ENCODE measurements at places on chromosomes 4 and X. TPM values are rescaled to one million over a fixed set of nuclear protein-coding genes. Genes with fewer than 3 reads are reported as not detected.

Gene PRDM5
- total RNA-seq: 12.2 TPM

GRCh38 chr4:169210504-169211118, 60.1 kb downstream of the SH3RF1 start:
- DNase-seq: no peak

- DNase-seq: no peak
These were observed 65.6 kb downstream of the MRPL1 start for GRCh38 chr4:77927991-77928925.

GRCh38 chr4:183636503-183636902, 22.5 kb downstream of the RWDD4 start:
- DNase-seq: no peak
